Foreskin keratinocyte (primary cell): ENCODE measurements at places on chromosomes 7 and 10. TPM values are rescaled to one million over a fixed set of nuclear protein-coding genes. Genes with fewer than 3 reads are reported as not detected.
A peak's percentile ranks its signal among the peaks of the same experiment; 100 is the strongest.

DNA sequence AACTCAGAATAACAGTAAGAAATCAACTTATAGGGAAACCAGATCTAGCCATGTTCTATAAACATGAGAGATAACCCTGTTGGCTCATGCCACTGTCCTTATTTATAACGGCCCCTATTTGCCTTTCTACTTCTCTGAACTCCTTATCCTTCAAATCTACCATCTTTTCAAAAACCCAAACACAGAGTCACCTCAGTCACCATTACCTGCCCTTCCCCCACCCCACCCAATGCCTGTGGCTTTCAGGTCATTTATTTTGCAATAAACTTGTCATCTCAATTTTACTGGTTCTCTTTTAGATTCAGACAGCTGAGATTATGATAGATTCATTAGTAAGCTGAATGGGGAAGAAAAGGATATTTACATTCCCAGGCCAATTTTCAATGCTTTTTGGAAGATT, 53.6 kb downstream of the KMT2C start:
- no peak for DNase-seq

GRCh38 chr7:54091322-54091721, 450.9 kb upstream of the VSTM2A start:
- DNase-seq = no peak

- peak; percentile 84 for DNase-seq
Observed at GRCh38 chr7:157047148-157047547, 36.7 kb upstream of the MNX1 start.

DNA sequence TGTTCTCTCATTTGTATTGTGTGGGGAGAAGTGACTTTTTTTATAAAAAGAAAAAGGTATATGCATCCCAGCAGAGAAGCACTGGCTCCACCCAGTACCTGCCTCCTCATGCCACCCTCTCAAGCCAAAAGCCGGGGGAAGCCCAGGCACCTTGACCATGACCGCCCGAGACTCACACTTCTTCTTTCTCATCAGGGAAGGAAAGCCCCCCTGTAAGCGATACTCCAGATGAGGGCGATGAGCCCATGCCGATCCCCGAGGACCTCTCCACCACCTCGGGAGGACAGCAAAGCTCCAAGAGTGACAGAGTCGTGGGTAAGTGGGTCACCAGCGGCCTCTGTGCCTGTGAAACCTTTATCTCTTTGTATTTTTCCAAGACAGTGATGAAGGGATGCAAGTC, 22.9 kb downstream of the IKZF1 start:
- DNase-seq = no peak

- no peak for DNase-seq
Observed at GRCh38 chr7:2210551-2211258, 22.0 kb downstream of the MAD1L1 start.

DNA sequence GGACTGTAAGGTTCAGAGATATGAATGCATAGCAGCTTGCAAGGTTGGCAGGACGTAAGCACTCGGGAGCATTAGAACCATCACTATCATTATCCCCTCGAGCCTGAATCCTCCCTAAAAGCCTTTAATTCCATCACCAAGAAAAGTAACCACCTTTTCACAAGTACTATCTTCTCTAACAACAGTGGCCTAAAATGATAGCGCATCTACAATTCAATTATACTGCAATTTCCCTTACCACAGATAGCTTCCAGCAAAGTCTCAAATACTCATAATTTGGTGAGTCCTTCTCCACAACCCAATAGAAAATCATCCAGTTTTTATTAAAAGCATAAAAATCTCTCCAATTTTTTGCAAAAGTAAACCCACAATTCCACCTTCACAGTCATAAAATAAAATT, 42.0 kb downstream of the COL1A2 start:
- DNase-seq = no peak

DNA sequence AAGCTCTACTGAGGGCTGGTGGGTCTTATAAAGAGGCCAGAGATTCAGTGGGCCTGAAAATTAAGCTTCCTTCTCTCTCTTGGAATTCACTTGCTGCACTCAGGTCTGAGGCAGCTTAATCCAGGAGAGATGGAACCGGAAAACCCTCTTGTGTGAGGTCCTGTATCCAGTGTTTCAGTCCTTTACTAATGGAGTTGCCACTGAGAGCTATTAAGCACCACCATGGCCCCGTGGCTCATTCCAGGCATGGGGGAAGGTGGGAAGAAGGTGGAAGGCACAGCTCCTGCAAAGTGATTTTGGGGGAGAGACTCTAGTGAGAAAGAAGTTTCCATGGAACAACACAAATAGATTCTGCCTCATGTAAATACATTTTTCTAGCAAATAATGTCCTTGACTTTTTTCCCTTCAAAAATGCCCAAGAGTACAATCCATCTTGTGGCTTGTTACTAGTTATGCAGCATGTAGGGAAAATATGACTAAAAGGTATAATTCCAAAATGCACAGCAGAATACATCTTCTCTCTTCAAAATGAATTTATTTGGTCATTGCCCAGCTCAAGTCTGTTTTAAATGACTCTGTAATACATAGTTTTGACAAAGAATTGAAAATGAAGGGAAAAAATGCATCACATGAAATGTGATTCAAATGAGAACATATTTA, 46.7 kb upstream of the FOXI2 start:
- no peak for DNase-seq

DNA sequence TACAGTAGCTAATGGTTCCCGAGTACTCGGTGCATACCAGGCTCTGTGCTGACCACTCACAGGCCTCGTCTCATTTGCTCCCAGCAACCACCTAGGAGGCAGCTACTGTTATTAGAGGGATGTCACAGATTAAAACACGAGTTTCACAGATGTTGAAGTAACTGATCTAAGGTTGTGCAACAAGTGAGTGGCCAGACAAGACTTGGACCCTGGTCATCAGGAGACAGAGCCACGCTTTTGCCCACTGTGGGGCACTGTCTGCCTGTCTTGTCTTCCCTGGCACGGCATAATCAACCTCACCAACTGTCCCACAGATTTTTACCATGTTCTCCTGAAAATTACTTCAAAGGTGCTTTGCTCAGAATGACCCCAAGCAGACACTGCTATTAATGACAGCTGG, 111.6 kb upstream of the HABP2 start:
- DNase-seq = no peak

DNA sequence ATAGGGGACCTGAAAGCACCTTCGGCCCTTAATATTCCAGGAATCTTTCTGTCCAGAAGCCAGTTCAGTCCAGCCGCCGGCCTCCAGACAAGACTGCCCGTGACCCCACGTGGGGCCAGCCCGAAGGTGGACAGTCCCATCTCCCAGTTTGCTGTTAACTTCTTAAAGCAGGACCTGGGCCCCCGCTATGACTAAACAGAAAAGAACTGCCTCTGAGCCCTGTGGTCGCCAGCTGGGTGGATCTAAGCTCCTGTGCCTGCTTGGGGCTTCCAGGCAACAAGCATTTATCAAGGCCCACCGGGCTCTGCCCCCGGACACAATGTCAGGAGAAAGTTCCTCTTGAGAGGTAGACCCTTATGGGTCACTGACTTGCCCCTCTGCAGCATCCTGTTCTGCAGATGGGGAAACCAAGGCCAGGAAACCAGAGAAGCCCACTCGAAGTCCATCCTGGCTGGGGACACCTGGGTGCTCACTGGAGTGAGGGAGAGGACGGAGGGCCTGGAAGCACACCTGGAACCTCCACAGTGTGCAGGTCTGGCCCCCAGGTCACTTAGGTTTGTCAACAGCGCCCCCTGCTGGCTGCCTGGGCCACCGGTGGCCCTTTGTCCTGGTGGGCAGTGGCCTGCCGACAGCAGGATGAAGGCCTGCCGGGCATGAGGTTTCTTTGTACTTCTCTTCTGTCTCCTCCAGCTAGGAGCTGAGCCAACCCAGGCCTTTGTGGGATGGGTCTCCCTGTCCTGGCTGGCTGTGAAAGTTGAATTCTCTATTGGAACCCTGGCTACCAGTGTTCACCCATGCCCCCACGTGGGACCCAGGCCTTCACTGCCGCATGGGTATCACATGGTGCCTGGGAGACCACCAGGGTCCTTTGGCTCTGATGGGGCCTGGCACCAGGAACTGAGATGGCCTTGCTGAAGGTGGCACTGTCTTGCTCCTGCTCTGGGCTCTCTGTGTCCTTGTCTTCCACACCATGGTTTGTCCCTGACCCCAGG, 128.0 kb downstream of the ZMIZ1 start:
- DNase-seq = no peak

GRCh38 chr7:87140271-87140748, 11.9 kb upstream of the DMTF1 start:
- DNase-seq = no peak

DNA sequence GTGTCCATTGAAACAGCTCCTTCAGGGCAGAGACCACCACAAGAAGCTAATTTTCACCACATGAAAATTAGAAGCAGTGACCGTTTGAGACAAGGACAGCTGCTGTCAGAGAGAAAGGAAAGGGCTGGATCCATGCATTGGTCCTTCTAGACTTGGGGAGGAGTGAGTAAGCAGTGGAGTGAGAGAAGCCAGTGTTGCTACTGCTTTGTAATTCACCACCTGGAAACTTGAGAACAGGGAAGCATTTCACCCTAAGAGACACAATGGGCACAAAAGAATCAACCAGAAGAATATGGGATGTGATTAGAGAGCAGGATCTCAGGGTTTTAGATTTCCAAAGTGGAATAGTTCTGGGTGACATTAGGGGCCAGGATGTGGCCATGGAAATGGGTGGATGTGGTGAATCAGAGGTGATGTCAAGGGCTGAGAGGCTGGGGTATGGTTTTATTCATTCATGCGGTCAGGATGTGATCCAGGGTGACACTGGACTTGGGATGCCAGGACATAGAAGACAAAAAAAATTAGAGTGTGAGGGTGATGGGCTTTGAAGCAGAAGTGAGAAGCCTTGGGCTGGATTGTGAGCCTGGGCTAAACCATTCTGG, 61.6 kb downstream of the DENND11 start:
- DNase-seq = no peak

- DNase-seq = no peak
Observed at GRCh38 chr10:49010865-49011264, 71.2 kb upstream of the LRRC18 start.

DNA sequence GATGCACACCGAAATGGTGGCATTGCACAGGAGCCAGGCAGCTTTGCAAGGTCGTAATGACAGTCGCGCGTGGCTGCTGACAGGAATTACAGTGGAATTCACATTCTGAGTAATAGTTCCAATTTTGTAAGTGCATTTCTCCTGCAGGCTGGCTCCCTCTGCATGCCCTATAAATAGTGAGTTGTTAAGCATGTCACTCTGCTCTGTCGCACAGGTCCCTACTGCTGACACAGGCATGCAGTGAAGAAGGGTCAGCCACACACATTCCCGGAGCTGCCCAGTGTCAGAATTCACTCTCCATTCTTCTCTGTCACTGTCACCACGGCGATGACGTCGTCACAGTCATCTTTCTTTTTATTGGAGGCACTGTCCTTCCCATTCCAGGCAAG, 49.2 kb upstream of the SHH start:
- no peak for DNase-seq

DNA sequence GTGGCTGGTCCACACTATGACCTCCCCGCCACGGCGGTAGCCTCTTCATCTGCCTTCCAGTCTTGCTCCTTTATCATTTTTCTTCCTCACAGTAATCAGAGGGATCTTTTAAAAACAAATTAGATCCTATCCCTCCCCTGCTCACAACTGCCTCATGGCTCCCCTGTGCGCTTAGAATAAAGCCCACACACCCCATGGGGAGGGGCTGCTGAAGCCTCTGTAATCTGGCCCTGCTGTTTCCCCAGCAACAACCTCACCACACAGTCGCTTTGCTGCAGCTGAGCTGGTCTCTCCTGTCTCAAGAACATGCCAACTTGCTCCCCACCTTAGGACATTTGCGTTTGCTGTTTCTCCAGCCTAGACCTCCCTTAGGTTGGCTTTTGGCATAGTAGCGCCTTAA, 41.0 kb downstream of the SP8 start:
- DNase-seq = no peak

- DNase-seq = no peak
Observed at GRCh38 chr10:73781548-73781878, 335 bp upstream of the CHCHD1 start.

- DNase-seq = no peak
Observed at GRCh38 chr10:28631896-28632583, 45.3 kb upstream of the BAMBI start.

DNA sequence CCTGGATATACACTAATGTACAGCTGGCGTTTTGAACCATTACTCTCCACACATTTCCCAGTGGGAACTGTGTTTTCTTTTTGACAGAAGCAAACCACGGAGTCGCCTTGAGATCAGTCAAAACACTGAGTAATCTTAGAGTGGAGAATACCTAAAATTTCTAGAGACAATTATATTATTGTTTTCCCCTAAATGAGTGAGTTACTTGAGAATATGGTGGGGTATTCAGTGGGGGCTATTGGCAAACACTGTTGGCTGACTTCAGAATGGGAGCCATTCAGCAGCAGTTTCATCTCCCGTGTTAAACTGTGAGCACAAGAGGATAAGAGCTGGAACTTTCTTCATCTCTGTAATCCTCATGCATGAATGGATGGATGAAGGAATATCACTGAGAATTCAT, 6.2 kb downstream of the IL2RA start:
- no peak for DNase-seq

- DNase-seq = no peak
Observed at GRCh38 chr10:30894221-30894620, 137.4 kb downstream of the ZNF438 start.

The NSUN6 gene
- 7.7 and 7.8 TPM in 2 replicates for total RNA-seq

The ADRA2A gene
- total RNA-seq = not detected in 2 replicates

The CALML5 gene
- total RNA-seq = 2.4 and 65.7 TPM in 2 replicates

The STK31 gene
- 0.20 TPM in 1 of 2 replicates, not detected in the other for total RNA-seq

The EPHA1 gene
- 35.0 and 38.9 TPM in 2 replicates for total RNA-seq
